ENCODE measurements at places on chromosomes 5 and 9.
A peak's percentile ranks its signal among the peaks of the same experiment; 100 is the strongest.

DNA sequence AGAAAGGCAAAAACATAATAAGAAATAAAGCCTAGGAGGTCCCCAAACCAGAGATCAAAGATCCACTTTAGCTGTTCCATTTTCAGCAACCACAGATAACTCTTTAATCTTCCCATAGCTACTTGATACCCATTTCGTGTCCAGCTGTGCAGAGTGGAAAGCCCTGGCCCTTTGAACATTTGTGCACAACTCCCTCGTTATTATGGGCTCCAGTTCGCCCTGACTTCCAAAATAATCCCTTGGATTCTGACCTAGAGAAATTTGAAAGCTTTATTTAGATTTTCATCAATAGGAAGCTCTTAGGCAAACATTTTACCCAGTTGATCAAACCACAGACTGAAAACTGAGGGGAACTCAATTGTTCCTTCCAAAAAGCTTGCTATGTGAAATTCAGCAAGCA, 4.8 kb downstream of the MYOT start:
- DNase-seq = no peak

DNA sequence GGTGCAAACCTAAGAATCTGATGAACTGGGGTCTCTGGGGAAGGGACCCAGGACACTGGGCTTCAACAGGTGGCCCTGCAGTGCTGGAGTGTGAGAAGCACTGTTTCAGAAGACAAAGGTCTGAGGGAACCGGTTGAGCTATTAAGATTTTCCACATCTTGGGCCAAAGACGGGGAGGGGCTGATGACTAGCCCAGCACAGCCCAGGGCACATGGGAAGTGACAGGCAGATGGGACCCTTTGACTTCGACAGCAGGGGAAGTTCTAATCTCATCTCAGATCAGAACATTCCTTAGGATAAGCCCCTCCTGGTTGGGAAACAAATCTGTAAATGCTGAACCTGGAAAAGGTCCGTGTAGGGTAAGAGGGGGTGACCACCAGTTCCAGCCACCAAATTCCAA, 67.4 kb downstream of the RAPGEF1 start:
- no peak for DNase-seq

- no peak for DNase-seq
Observed at GRCh38 chr5:61906820-61907219, 399.2 kb upstream of the KIF2A start.

DNA sequence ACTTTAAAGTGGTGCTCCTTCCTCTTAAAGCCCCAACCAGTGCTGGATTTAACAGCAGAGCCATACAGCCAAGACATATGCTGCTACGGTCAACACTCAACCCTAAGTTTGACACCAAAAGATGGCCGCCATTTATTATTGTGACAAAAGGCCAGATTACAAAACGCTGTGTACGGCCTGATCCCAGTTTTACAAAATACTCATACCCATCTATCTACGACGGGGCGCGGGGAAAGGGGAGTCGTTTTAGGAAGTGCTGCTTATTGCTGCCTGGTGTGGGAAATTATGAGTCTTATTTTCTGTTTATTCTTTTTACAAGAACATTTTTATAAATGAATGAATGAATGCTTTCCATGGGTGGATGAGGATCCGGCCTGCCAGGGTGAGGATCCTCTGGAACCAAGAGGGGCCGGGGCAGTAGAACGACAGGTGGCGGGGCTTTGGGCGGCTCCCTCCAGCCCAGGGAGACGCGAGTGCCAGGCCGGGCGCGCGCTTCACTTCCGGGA, 457 bp upstream of the IDNK start:
- DNase-seq = no peak

DNA sequence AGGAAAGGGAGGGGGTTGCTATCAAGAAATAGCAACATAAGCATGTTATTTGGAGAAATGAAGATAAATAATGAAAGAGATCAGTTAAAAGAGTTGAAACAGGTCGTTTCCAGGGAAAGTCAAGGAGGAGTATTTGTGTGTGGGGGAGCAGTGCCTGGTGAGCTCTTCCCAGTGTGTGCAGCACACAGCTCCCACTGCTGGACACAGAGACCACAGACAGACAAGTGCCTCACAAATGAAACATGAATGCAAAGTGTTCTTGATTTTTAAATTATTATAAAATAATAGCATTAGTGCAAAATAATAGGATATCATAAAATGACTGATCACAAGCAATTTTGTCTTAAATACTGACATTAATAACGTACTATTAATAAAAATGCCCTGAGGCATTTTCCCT, 40.8 kb downstream of the LIFR start:
- DNase-seq = no peak

DNA sequence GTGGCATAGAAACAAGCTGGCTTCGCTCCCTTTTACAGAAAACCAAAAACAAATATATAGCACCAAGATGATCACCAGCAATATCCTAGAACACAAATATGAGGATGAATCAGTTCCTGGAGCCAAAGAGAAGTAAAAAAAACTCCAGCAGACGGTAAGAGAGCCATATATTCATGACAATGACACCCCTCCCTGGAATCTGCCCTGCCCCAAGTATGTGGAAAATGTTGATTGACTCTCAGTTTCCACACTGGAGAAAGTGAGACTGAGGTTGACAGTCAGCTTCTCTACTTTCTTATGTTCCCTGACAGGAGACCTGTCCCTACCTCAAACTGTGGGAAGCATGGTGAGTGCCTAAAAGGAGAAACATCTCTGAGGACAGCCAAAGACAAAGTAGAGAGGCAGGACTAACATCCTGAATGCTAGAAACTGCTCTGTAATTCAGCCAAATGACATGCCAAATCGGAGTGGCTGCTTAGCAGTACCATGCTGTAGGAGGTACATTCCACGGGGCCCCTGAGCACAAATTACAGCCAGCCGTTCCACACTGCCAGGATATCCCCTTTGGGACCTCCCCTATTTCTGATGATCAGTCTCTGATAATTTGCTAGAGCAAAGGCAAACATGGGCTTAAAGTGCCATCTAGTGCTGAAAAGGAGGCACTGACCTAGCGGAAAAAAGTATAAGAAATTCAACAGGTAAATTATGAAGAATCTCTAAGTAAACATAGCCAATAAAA, 424.0 kb upstream of the RGMB start:
- DNase-seq = peak; percentile 34

- no peak for DNase-seq
Observed at GRCh38 chr5:307306-307705, 14.2 kb upstream of the AHRR start.

DNA sequence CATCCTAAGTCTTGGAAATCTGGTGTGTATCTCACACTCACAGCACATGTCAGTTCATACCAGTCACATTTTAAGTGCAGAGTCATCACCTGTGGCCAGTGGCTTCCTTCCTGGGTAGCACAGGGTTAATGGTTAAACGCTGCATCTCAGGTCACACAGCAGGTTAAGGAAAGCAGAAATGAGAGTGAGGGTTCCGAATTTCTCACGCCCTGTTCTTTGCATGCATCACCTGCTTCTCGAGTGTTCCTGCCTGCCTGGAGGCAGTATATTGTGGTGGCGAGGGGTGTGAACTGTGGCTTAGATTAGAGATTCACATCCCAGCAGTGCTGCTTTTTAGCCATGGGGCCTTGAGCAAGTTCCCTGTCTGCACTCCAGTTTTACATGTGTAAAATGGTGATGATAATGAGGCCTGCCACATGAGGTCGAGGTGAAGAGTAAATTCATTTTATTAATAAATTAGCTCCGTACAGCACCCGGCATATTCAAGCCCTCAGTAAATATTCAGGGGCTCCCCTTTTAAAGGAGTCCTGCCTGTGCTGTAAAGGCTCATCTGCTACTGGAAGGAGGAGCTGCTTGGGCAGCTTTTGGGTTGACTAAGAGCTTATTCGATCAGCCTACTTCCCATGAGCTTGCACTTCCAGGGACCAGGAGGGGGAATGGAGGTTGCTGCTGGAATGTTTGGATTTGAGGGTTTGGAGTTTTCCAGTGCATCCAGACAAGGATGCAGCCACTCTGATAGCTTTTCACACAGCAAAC, 61.1 kb upstream of the SAP30L start:
- DNase-seq = no peak

DNA sequence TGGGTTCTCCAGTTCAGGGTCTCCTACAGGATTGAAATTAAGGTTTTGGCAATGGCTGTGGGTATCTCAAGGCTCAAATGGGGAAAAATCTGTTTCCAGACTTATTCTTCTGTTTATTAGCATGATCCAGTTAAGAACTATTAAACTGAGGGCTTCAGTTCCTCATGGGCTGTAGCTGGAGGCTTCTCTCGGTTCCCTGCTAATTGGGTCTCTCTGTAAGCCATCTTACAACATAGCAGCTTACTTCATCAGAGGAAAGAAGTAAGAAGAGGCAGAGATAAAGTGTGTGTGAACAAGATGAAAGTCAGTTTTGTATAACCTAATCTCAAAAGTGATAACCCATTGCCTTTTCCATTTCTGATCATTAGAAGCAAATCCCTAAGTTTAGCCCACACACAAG, 391.9 kb downstream of the PSAT1 start:
- no peak for DNase-seq

DNA sequence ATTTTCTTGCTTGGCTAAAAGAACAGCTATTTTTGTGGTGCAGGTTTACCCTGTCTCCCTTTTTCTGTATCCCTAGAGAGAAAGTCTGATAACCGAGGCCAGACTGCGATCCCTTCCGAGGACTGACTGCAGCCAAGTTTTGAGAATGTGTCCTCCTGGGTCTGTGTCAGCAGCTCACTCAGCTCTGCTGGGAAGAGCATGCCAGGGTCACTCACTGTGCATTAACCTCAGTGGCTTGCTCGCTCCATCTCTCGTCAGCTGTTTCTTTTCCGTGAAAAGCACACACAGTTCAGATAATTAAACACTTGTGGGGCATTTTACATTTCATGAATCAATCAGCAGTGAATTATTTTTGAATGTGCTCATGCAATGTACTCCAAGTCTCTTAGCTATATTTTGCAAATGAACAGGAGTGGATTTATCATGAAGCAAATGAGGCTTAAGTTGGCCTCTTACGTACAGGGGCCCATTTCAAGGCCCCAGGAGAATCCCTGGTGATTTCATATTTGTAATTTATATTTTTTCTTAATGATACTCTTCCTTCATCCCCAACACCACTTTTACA, 252.1 kb downstream of the SMARCA2 start:
- no peak for DNase-seq

- no peak for DNase-seq
Observed at GRCh38 chr9:96644137-96644536, 11.0 kb downstream of the PRXL2C start.

DNA sequence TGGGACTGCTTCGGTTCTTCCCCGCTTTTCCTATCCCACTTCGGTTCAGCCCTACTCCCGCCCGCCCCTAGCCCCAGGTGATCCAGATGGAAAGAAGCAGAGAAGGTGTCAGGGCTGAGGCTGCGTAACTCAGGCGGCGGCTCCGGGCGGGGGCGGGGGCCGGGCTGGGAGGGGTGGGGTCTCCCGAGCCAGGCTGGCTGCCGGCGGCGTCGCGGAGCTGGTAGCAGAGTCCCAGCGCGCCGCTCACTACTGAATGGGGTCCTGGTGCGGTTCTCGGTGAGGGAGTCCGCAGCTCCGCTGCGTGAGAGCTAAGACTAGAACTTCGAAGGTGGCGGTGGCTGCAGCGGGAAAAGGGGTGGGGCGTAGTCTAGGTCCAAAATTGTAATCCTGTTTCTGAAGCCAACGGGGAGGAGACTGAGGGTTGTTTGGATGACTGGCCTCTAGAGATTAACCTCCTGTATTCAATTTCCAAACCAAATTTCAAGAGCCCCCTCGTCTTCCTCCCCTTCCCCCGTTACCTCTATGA, 1.4 kb downstream of the PRR16 start:
- DNase-seq = no peak

GRCh38 chr9:77015327-77016048, 4.0 kb upstream of the FOXB2 start:
- no peak for DNase-seq

DNA sequence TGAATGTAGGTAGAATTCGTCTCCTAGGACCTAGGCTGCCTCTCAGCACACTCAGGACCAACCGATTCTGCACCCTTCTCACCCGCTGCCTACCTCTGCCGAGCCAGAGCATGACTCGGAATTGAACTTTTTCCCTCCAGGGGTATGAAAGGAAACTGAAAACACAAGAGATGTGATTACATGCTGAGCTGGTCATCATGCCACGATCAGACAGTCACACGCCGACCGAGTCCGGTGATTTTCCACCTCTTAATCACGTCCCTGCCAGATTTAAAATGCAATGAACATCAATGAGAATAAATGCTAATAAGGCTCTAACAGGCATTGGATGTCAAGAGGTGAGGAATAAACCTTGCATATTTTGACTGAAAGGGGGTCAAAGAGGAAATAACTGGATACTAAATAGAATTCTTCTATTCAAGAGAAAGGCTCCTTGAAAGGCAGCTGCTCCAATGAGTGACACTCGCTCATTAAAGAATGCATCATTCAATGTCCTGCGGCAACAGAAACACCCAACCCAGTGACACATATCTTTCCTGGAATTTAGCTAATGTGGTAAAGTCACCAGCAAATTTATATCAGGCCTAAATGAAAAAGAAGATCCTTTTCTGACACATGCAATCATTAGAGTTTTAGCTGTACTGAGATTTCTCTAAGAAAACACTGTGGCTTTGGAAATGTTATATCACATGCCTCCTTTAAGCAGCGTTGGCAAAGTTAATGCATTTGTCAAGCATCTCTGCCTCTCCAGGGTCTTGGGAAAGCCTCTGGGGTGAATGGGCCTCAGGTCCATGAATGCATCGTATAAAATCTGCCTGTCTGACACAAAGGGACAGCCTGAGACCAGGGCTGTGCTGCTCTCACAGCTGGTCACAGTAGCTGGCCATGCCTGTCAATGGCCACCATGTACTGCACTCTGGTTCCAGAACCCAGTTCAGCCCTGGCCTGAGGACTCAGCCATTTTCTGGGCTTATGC, 128.7 kb downstream of the SPOCK1 start:
- no peak for DNase-seq

DNA sequence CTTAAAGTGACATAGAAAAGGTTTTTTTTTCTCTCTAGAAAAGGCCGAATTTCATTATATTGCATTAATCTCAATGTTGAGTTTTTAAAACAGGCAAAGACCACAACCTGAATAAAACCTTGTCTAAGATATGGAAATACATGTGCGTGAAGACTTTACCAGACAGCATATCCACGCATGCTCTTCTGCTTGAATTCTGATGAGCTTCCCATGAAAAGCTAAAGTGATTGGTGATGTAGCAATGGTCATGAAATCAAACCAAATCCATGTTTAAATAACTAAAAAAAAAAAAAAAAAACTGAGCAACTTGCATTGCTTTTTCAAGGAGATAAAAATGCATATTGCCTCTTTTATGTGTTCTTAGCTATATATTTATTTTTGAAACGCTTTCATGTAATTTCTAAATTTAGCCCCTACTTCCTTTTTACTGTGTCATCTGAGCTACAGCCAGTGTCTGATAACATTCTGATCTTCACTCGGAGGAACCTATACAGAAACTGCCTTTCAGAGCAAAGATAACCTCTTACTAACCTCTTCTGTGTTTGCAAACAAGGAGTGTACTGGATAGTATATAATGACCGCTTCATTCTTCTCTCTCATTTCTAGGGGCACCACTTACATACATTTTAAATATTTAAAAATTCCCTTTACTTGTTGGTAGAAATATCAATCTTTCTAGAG, 179.1 kb upstream of the GNA14 start:
- DNase-seq = no peak

All from fibroblast of skin of left biceps (primary cell).